ENCODE measurements at places on chromosomes 5 and 9.

DNA sequence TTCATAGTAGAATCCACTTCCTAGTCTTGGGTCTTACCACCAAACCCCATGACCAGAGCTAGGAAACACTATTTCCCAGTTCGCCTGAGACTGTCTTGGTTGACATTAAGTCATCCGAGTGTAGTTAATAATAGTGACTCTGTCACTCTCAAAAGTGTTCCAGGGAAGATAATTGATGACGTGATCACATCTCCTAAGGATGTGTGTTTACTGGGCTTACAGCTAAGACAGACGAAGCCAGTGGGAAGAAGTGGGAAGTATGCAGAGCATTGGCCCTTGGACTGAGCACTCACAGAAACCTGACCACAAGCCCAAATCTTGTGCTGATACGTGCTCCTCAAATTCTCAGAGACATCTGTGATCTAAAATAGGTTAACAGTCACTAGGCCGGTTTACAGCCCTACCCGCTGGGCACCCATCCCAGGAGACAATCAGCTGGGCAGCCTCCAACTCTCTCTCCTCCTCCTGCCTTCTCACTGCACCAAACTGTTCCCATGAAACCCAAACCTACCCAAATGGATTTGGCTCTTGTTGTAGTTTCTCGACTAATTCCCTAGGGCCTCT lies 316.6 kb downstream of the TLE1 start:
- no peak for DNase-seq

- DNase-seq, result no peak
These were observed 540.5 kb upstream of the CDH18 start for GRCh38 chr5:20528471-20528870.

DNA sequence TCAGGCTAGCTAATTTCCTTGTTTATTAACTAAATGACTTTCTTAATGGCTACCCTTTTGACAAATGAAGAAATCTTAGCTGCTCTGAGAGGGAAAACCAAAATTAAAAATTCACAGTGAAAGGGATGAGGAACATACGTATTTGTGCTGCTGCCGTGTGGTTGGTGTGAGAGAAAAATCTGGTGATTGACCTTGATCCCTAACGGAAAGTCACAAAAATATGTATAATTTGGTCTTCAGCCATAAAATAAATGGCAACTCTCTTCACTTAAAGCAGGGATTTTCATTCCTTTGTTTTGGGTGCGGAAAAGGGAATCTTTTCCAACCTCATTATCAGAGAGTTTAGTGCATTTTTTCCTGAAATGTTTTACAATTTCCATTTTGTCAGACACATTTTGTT lies 40.4 kb downstream of the PAM start:
- no peak for DNase-seq

DNA sequence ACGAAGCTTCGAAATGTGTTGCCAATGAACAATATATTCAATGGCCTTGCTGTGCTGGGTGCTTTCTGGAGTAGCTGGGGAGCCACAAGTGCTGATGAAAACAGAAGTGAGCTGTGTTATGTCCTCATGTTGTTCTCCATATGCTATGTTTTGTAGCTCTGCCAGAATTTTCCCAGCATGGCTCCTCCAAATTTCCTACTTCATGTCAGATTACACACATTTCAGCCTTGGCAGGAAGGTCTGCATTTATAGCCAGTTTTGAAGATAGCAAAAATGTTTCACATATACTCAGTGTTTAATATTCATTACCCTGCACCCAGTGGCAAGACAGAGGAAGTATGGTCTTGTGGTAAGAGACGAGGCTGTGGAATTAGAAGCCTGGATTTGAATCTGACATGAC lies 22.6 kb upstream of the NMUR2 start:
- DNase-seq, result no peak

GRCh38 chr5:64165500-64166200 lies at the start of gene RNF180:
TSS of gene RNF180 (plus strand) at chr5:64165843. CDS start at chr5:64200808, 34,965 bp downstream.
- DNase-seq, result peak; percentile 33

GRCh38 chr5:158485604-158486081 lies 614.1 kb downstream of the EBF1 start:
- DNase-seq, result peak; percentile 81

DNA sequence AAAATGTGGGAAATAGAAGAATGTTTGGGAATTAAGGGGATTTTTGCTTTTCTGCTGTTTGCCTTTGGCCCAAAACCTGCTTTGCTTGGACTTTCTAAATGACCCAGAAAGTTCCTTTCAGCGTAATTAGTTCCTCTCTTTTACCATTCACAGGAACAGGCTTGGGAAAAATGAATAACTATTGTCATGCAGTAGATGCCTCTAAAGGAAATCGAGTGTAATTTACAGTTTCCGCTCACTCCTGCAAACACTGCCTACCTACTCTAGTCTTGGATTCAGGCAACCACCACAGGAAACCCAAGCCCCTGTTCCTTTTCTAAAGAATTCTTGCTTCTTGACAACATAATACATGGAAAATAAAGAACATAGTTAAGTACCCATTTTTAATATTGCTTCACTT lies 25.0 kb downstream of the TTC23L start:
- no peak for DNase-seq
